ENCODE measurements at places on chromosomes 1 and 21.

- no peak for DNase-seq
Observed at GRCh38 chr1:147247656-147248238, 5.3 kb downstream of the CHD1L start.

GRCh38 chr1:165635823-165636222 is 4.8 kb downstream of the MGST3 start:
- no peak for DNase-seq

GRCh38 chr1:52585474-52585873 is 16.7 kb upstream of the GPX7 start:
- DNase-seq: no peak

DNA sequence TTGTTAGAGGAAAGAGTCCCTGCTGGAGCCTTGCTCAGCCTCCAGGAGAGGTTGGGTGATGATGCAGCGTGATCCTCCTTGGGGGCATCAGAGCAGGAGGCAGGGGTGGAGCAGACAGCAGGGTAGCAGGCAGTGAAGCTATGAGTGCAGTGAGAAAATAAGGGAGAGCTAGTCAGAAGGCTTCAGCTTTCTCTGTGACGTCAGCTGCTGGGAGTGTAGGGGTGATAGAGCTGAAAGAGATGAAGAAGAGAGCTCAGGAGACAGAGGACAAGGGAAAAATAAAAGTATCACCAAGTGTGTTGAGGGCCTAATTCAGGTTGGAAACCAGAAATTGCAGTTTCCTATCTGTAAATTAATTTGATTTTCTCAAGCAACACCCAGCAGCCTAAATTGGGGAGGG is 2.2 kb upstream of the ADAM30 start:
- DNase-seq: no peak

DNA sequence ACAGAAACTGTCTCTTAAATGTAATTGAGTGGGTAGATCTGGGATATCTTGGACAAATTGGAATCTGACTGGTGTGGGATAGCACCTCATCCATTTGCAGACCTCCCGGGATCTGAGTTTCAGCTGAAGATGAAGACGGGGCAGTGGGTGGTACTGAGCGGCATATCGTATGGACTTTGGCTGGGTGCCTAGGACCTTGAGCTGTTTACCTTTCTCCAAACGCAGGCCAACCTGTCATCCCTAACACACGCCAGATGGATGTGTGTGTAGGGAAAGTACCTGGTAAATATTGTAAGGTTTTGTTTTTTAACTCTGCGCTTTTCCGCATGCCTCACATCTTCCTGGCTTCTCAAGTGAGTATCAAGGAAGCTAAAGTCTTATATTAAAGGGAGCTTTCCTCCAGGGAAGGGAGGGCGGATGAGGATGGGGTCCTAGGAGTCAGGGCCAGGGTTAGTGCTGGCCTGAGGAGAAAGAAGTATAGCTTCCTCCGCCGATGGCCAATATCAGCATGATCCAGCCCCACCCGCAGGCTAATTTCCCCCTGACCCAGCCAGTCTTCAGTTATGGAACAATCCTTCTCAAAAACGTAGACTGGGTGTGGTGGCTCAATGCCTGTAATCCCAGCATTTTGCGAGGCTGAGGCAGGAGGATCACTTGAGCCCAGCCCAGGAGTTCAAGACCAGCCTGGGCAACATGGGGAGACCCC is 26.2 kb downstream of the ATP8B2 start:
- no peak for DNase-seq

- no peak for DNase-seq
Observed at GRCh38 chr21:14870853-14871149, 194.0 kb downstream of the NRIP1 start.

DNA sequence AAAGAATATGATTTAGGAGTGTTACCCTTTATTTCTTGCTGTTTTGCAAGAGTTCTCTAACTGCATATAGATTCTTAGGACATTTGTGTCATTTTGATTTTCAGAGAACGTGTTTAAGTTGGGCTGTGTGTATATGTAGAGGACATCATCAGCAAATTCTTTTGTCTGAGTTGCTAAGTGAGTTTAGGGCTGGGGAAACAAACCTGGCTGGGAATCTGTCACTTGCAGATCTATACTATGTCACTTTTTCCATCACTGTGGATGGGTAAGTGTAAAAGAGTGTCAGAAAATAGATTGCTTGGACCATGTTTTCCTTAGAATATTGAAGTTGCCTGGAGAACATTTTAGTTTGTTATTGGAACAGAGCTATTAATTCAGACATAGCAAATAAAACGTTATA is 349.1 kb upstream of the NEGR1 start:
- DNase-seq: no peak

GRCh38 chr21:38853421-38853919 is 47.7 kb downstream of the ETS2 start:
- DNase-seq: peak; percentile 22

GRCh38 chr1:56824271-56824670 is 5.1 kb upstream of the FYB2 start:
- no peak for DNase-seq

DNA sequence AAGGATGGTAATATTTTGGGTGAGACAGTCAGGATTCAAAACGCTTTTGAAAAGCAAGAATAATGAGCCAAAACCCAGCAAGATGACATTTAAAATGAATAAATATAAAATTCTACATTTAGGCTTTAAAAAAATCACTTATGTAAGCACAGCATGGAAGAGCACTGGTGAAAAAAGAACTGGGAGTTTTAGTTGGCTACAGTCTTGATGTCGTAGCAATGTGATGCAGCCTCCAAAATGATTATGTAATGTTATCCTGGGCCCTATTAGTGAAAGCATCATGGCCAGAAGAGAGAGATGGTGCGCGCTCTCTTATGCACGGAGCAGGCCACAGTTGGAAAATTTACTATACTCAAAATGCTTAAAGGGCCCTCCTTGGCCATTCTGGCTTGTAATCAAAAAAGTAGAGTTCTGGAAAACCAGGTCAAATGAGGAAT is 5.1 kb downstream of the KCNJ9 start:
- DNase-seq: no peak

DNA sequence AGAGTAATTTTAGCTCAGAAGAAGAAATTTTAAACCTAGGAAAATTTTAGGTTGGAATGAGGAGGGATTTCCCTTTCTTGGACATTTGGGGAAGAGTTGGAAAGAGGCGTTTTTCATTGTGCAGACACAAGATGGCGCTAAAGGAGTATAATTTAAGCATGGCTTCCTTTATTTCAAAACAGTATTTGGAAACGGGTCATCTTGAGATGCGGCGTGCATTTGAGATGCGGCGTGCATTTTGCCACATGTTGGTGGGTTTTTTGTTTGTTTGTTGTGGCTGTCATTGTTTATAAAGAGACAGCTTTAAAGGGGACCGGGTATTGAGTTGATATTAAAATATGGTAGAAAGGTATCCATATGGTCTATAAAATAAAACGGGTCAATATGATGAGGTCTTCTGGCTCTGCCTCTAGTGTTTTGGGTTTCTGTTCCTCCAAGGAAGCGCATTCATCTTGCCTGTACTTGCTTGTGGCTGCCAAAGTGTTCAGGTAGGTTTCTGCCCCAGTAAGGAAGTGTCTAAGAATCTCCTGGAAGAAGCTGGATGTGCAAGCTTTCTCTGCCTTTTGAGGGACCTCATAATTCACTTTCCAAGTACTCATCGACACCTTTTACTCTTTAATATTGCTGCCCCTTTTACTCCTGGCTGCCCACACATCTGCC is 210.3 kb downstream of the SLC35F3 start:
- no peak for DNase-seq

GRCh38 chr1:95966866-95967265 is 732.9 kb downstream of the RWDD3 start:
- DNase-seq: no peak

DNA sequence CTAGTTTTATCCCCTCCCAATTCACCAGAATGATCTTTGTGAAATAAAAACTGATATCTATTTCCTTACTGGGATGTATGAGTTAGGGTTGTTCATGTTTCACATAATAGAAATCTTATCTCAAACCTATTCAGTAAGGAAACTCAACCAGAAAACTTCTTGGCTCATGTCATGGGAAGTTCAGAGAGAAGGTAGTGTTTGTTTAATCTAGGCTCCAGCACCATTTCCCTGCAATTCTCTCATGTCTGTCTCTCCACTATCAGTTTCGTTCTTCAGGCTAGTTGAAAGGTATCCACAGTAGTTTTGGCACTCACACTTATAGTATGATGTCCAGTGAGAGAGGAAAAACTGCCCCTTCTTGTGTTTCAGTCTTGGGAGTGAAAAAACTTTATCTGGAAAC is 34.6 kb upstream of the UHMK1 start:
- no peak for DNase-seq

DNA sequence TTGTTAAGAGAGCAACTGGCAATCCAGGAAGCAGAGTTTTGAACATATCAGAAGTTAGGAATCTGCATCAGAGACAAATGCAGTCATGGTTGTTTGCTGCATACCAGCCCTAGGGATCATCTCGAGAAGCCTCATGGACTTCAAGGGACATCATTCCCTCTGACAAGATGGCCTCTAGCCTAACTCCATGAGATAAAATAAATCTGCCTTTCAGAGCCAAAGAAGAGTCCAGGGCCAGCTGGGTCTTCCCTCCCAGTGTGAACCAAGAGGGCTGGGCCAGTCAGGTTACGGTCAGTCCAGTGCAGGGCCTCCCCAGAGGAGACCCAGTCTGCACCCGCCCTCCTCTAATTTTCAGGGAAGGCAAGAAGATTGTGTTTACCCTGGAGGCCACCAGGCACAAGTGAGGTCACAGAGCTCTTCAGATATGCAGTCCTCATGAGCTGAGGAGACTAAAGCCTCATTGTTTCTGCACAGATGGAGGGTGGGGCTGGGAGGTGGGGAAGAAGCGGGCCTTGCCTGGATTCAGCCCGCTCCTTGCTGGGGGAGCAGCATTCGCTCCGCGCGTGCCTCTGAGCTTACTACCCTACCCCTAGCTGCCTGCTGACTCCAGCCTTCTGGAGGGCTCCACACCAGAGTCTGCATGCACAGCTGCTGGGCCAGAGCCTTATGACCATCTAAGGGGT is 52.8 kb downstream of the CAPN2 start:
- no peak for DNase-seq

- DNase-seq: no peak
Observed at GRCh38 chr1:22534951-22535350, 28.3 kb upstream of the EPHA8 start.

- peak; percentile 6 for DNase-seq
Observed at GRCh38 chr1:46535063-46535462, 16.4 kb downstream of the KNCN start.

GRCh38 chr1:222697826-222698225 is 14.5 kb downstream of the AIDA start:
- no peak for DNase-seq

GRCh38 chr1:22096036-22096435 is 43.5 kb downstream of the CDC42 start:
- no peak for DNase-seq

DNA sequence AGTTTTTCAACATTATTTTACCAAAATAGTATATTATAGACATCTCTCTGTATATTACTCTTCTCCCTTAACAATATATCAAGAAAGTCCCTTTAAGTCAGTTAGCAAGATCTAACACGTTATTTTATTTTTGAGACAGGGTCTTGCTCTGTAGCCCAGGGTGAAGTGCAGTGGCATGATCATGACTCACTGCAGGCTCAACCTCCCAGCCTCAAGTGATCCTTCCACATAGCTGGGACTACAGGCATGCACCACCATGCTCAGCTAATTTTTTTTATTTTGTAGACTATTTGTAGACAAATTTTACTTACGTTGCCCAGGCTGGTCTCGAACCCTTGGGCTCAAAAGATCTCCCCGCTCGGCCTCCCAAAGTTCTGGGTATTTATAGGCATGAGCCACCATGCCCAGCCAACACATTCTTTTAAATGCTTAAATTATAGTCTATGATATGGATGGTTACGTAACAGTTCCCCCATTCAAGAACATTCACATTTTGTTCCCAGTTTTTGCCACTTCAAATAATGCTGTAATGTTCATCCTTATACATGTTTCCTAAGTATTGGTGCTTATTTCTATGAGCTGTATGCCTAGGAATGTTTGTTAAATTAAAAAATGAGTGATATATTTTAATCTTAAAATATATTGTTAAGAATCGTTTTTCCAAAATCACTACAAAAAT is 70.4 kb downstream of the TUT4 start:
- DNase-seq: no peak

All from CD4-positive, alpha-beta T cell treated with Interferon gamma for 1 hour (primary cell).